GM04503 (cell line): ENCODE measurements at places on chromosomes 3 and 15.

- no peak for DNase-seq
Measured at GRCh38 chr15:59439576-59439975, 1.6 kb downstream of the FAM81A start.

DNA sequence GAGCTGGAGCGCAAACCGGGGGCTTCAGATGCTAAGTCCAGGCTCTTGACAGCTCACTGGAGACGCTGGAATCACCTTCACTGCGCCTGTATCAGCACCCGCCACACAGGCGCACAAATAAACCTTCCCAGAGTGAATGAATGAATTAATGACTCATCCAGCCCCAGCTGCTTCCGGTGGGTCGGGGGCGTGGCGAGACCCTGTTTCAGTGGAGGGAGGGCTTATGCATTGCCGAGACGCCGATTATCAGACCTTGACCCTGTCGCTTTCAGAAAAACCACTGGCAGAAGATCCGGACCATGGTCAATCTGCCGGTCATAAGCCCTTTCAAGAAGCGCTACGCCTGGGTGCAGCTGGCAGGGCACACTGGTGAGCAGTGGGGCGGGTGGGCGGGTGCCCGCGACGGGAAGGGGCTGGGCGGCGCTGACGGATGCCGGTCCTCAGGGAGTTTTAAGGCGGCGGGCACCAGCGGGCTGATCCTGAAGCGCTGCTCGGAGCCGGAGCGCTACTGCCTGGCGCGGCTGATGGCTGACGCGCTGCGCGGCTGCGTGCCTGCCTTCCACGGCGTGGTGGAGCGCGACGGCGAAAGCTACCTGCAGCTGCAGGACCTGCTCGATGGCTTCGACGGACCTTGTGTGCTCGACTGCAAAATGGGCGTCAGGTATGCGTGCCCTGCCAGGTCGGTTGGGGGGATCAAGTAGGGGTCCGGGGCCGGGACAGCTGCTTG, 7.7 kb downstream of the ITPKA start:
- DNase-seq: no peak

DNA sequence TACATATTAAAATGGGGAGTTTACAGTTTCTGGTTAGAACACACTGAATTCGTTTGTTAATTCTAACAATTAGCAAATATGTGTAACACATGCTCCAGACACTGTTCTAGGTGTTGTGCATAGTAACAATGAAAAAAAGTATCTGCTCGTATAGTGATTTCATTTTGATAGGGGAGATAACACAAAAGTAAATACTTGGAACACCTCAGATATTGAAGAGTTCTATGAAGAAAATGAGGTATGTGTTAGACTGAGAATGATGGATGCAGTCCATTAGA, 6.8 kb upstream of the TMF1 start:
- DNase-seq: no peak

DNA sequence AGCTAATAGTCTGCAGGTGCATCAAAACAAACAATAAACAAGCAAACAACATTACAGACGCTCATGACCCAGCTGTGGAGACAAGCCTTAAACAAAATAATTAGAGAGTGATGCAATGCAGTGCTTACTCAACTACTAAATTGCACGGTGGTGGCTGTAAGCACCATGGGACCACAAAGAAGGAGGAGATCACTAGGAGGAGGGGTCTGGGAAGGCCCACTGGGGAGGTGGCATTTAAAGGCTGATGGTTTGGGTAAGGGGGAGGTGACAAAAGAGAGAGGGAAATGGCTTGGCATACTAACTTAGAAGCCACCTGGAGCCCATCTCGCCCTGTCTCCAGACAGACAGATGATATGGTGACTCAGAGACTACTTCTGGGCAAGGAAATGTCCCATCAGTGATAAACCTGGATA, 516.7 kb downstream of the FOXP1 start:
- DNase-seq: no peak

DNA sequence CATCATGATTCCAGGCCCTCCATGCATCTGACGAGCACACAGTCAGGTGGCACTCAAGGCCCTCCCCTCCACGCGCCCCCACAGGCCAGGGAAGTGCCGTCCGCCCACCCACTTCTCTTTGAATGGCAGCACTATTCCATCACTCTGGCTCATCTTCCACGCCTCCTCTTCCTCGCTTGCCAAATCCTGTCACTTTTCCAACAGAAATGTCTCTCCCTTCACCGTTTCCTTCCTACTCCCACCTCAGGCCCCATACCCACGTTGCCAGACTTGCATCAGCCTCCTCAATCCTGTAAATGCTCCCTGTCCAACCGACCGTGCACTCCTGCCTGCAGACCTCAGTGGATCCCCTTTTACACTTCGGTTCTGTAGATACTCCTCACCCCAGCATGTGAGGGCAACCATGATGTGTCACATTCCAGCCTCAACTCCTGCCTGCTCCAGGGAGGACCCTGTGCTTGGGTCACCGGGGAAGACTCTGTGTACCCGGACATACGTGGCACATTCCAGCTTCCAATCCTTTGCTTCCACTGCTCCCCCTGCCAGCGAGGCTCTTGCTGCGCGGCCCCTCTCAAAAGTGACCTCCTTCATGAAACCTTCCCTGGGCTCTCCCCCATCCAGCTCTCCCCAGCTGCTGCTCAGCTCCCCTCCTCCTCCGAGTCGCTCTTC, 29.6 kb downstream of the ADCY5 start:
- DNase-seq: no peak

DNA sequence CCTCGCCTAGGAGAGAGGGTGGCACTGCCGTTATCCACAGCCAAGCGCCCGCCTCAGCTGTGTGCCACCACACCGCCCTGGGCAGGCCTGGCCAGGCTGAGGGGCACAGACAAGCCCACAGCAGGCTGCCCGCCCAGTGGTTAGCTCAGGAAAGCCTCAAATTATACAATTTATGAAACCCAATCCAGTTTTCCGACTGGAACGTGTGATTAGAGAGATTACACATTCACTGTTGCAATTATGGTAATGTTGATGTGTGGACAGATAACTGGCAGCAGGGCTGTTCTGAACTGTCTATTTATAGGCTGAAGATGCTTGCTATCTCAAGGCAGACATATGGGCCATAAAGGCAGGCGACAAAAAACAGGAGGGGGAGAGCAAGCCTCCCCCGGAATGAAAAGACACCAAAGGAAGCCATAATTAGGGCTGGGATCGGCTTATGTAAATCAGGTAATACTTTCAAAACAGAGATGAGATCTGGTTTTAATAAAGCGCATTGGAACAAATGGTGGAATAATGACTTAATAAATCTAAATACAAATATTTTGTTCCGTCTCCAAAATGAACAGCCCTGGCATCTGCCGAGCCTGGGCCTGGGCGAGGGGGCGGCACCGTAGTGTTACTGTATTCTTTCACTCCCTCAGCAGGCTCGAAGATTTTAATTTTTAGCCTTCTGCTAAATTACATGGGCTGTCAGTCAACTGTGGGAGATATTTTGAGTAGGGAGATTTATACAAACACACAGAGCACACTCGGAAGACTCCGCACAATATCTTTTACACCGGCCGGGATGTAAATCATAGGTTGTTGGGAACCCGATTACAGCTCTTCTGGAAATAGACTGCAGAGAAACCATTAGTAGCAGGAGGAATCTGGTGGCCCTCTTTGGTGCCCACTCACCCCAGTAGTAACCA, 103.1 kb upstream of the TLE3 start:
- DNase-seq: no peak

DNA sequence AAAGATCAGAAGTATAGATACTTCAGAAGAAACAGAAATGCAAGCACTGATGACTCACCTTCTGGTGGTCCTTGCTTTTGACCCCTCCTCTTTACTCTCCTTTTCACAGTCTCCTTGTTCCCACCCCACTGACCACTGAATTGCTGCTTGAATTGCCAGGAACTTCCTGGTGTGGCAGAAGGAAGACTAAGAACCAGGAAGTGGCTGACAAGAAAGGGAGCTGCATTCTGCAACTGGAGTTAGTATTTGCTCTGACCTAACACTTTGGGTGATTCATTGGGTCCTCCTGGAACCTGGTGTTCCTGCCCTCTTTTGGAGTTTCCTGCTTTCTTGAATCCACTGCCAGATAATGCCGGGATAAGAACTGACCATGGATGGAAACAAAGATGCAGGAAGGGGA, 23.0 kb downstream of the KY start:
- no peak for DNase-seq

DNA sequence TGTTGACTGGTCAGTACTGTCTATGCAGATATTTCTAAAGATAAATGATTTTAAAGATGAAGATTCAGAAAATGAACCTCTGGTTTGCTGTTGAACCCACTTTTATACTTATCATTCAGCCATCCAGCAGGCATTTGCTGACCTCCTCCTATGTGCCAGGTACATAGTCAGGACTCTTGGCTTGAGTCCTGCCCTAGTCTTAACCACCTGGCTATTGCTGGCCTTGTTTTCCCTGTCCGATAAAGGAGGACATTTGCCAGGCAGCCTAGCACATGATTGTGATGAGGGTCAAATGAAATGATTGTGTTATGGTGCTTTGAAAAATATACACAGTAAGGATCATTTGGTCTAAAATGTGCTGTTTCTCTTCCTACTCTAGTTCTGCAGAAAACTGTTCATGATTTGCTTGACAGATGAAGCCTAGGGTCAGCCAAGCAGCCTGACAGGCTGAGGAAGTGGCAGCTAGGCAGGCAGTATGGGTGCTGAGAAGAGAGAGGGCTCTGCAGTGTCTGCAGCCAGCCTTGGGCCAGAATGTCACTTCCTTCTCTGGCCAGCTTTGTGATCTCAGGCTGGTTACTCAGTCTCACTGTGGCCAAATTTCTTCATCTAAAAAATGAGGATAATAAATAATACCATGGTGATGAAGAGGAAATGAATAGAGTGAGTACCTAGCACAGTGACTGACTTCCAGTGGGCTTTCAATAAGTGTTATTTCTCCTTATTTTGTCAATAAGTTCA, 13.8 kb downstream of the EXOSC7 start:
- no peak for DNase-seq

DNA sequence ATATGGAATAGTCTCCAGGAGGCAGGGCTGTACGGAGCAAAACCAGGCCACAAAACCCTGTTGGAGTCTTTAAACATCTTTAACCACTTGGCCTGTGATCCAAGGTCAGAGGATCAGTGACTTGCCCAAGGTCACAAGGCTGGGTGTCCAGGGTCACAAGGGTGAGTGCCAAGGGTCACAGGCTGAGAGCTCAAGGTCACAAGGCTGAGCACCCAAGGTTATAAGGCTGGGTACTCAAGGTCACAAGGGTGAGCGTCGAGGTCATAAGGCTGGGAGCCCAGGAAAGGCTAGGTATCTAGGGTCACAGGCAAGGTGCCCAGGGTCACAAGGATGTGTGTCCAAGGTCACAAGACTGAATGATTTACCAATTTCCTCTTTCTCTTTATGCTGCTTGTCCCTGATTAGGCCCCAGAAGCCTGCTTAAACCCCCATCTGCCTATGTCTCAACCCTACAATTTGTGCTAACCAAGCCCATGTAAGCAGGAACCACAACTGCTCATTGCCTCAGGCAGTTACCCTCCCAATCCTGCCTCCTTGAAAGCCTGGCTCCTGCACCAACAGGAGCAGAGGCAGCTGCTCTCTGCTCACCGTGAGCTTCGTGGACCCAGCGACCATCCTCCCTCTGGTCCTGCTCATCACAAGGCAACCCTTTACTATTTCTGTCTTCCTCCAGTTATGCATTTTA, 51.5 kb downstream of the MGLL start:
- DNase-seq: no peak

DNA sequence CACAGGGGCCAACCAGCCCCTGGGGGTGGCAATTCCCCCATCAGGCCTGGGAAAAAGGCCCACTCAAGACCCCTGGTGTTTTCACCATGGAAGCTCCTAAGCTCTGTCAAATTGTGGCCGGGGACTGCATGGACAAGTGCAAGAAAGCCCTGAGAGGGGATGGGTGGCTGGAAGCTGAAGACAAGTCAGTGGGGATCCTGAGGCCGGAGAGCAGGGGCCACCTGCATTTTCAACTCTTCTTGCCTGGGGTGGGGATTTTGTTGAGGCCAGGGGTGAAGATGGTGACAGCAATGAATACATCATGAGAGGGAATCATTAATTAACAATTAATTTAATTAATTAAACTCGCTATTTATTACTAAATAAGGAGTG, 33.9 kb downstream of the FEM1B start:
- no peak for DNase-seq

GRCh38 chr15:88872106-88872505, 23.2 kb downstream of the HAPLN3 start:
- no peak for DNase-seq

GRCh38 chr3:186359078-186359477, 3.0 kb downstream of the DGKG start:
- DNase-seq: no peak

DNA sequence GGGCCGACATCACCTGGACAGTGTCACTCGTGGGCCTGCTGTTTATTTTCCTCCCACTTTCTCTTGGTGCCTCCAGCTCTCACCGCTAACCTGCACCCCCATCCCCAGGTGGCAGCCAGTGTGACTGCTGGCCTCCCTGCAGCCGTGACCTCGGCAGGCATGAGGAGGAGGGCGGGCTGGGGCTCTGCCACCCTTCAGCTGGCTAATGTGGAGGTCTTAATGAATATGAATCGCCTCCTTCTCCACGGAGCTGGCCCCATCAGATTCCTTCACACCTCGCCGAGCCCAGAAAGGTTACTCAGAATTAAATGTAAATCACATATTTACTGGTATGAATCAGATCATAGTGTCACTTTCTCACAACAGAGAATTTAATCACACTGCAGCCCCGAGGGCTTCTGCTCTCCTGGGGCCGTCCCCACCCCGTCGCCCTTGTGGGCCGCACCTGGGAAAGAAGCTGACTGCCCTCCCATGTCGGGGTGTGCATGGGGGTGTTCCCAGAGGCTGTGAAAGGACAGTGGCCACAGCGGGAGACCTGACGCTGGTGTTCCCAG, 171.1 kb upstream of the TLE3 start:
- no peak for DNase-seq

DNA sequence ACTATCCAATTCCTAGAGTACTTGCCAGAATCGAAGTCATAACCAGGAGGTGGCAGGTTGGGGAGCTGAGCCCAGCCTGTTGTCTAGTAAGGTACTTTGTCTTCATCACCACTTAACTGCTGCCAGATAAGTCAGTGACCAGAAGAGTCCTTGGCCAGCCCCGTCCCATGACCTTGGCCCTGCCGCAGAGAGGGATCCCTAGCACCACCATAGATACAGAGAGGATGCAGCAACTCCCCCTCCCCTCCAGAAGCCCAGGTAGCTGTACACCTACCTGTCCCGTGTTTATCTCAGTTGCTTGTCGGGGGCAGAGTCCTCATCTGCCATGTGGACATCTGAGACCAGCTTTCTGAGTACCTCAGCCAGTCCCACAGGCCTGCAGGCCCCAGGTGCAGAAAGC, 153.6 kb upstream of the TP63 start:
- DNase-seq: no peak

- DNase-seq: peak; percentile 93
Measured at GRCh38 chr3:86937306-86937791, 53.6 kb downstream of the VGLL3 start.

GRCh38 chr3:71372911-71373637, 210.5 kb downstream of the FOXP1 start:
- no peak for DNase-seq

DNA sequence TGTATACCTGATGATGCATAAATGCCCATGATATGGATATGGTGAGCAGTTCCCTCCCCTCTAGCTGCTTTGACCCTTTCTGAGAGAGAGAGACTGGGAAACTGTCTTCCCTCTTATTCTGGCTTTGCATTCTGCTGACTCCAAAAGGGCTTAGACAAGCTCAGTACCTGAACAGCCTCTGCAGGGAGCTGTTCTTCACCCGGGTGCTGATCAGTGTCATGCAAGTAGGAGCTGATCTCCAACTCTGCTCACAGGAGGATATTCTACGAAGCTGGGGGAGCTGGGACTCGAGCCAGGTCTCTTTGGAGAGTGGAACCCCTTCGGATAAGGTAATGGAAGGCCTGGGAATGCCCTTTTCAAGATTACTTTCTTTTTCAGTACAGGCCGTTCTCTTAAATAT, 237.1 kb downstream of the RYR3 start:
- DNase-seq: no peak

GRCh38 chr3:119662604-119663373, 2.4 kb upstream of the POPDC2 start:
- no peak for DNase-seq
